M059J (cell line): ENCODE measurements at places on chromosomes 16 and 17. TPM values are rescaled to one million over a fixed set of nuclear protein-coding genes. Genes with fewer than 3 reads are reported as not detected.

DNA sequence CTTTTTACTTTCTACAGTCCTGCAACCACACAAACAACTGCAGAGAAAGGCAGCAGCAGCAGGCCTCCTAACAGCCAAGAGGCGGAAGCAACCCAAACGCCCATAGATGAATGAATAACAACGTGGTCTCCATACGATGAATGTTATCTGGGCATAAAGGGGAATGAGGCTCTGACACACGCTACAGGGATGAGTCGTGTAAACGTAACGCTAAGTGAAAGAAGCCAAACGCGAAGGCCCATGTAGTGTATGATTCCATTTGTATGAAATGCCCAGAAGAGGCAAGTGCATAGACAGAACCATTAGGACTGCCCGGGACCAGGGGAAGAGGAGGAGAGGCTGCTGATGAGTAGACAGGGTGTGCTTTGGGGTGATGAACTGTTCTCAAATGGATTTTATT, 94.8 kb upstream of the DNAH17 start:
- DNase-seq = no peak

DNA sequence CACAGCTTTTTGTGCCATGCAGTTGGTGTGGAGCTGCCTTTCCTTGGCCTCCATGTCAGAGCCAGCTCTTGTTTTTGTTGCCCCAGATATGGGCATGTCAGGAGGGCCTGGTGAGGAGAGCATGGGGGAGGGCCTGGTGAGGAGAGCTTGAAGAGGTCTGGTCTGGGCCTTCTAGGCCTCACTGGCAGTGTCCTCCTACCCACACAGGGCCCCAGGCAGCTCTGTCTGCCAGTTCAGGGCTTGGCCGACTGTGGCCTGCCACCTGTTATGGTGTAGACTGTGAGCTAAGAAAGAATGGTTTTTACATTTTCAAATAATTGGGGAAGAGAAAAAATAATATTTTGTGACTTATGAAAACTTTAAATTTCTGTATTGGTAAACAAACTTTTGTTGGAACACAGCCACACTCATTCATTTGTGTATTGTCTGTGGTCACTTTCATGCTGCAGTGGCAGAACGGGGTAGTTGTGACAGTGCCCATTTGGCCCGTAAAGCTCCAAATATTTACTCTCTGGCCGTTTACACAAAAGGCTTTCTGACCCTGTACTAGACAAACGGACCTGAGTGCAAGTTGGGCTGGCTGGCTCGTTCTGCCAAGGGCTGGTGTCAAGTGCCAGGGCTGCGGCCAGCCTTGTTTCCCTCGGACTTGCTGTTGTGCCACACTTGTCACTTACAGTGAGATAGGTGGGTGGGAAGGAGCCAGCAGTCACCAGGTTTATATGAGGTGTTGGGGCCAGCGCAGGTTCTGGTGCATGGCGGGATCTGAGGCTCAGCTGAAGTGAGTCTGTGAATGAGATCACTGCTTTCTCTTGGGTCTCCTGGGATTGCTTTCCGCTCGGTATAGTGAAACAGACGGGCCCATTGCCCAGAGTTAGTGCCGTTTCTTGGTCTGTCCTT, 18.2 kb downstream of the PGS1 start:
- no peak for DNase-seq

- DNase-seq = no peak
Observed at GRCh38 chr16:78729687-78730086, 630.2 kb downstream of the WWOX start.

The CX3CL1 gene
- 0.81 and 1.0 TPM in 2 replicates for total RNA-seq

The PLA2G10 gene
- total RNA-seq = not detected in 2 replicates

- DNase-seq = no peak
Observed at GRCh38 chr16:18959031-18959505, 24.7 kb upstream of the TMC7 start.

The FZD2 gene
- total RNA-seq = 22.4 and 41.3 TPM in 2 replicates

The RND2 gene
- 0.20 and 0.22 TPM in 2 replicates for total RNA-seq

DNA sequence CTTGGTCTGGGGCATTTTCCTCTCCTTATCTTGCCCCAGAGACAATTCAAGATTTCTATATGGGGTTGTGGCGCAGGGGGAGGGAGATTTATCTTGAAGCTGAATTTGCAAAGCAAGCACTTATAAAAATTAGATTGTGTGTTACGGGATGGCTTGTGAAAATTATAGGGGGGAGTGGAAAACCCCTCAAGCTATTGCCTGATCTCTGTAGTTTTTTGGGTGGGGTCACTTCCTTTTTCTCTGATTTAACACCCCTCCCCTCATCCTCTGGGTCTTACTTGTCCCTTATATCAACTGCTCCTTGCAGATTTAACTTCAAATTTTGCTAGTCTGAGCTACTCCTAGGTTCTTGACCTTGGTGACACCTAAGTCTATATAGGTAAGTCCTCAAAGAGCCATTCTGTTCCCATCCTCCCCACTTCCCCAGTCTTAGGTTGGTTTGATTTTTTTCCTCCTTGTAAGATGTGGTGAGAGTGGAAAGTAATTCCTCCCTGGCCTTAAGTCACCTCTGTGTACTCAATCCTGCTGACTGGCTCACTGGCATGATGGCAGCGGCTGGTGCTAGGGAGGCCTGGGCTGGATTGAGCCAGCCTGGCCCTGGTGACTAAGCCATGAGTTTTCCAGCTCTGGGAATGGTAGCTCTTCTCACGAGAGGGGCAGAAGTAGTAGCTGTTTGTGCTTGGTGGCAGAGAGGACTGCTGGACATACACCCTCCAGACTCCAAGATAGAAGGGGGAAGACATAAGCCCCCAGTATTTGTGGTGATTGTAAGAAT, 2.3 kb downstream of the ARL4D start:
- peak; percentile 97 for DNase-seq
